ENCODE measurements at places on chromosomes 6 and 20. TPM values are rescaled to one million over a fixed set of nuclear protein-coding genes. Genes with fewer than 3 reads are reported as not detected.

Gene TCP11
- total RNA-seq, result not detected

Gene BPI
- 0.65 TPM for total RNA-seq

Gene TOX2
- not detected for total RNA-seq

Gene MCCD1
- not detected for total RNA-seq
